Activated naive CD4-positive, alpha-beta T cell (primary cell): ENCODE measurements at places on chromosomes 16 and 17.

- DNase-seq = no peak
These were observed 12.0 kb downstream of the HS3ST6 start for GRCh38 chr16:1906055-1906845.

DNA sequence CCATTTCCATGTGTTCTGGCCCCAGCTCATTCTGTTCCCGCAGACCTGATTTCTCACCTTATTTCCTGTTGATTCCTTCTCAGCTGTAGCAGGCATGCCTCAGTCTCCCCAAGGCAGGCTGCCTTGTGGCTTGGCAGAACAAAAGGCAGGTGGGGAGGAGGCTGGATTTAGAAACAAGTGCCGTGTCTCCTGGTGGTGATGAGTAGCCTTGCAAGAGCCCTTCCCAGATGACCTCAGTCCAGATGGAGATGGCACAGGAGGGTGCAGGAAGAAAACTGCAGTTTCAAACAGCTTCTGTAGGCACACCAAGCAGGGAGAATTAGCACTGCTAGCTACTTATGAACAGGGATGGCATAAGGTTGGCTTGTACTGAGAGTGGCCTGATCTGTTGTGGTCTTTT is 64.6 kb downstream of the ARHGAP44 start:
- DNase-seq = no peak

- no peak for DNase-seq
These were observed 28.6 kb upstream of the PAFAH1B1 start for GRCh38 chr17:2564877-2565276.

GRCh38 chr17:12831839-12832238 is 42.5 kb downstream of the ARHGAP44 start:
- DNase-seq = no peak

- no peak for DNase-seq
These were observed 59.8 kb downstream of the TUBD1 start for GRCh38 chr17:59832883-59833379.

DNA sequence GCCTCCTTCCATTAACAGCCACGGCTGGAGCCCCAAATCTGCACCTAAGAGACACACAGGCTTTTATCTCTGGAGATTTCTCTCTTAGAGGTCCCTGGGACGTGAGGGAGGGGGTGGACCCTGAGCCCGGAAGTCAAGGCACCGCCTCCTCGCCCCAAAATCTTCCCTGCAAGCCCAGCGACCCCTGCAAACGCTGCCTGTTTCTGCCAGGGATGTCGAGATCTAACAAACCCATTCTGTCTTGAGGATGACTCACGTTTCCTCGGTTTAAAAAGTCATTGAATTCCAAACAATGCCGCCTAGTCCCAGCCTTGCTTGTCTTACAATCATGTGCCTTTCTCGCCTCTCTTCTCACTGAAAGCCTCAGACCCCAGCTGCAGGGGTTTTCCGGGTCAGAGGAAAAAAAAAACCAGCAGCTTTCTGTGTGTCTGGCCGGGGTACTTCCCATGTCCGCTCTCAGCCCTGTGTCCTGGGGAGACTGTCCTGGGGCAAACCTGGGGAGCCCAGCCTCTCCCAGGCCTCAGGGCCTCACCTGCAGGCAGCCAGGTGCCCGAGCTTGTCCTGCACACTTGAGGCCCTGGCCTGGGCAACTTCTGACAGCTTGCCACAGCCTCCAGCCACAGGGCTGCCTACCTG is 15.4 kb downstream of the ARL2BP start:
- peak; percentile 20 for DNase-seq

DNA sequence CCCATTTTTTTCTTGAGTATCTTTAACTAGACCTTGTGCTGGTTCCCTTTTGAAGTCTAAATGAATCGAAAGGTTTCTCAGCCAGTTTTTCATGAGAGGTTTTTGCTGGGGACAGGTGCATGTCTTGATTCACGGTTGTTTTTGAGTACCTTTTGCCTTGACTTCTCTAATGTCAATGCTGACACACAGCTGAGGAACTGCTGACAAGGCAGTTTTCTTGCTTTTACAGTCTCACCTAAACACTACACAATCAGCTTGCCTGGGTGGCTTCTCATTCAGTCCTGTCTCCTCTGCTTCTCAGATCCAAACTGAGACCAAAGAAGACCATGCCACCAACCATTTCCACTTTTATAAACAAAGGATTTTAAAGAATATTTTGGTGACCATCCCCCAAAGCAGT is 7.1 kb downstream of the OR3A3 start:
- no peak for DNase-seq

DNA sequence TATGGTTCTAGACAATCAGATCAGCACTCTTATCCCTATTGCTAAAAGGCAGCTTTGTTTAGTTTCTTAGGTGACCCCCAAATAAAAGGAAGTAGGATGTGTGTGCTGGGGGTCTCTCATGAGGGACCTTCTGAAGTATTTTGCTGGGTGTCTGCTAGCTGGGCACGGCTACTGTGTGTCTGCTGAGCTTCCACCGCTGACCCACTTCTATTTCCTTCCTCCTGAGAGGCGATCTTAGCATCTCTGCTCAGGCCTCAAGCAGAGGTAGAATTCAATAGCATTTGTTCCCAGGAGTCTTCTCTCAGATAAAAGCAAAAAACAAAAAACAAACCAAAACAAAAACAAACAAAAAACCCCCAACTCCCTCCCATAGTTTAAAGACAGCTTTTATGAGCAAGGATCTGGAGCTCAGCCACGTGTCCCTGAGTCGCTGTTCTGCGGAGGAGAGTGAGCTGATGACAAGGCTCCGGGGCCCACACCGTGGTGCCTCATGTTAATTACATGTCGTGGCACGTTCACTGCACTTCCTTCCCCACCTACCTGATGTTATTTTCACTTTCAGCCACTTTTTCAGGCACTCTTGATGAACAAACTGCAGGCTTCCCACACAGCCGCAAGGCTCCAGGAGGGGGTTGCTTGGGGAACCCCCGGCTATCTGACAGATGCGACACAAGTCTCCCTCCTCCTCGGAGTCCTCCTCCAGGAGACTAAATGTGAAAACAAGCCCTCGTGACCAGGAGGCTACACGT is 83.5 kb downstream of the MARCHF10 start:
- DNase-seq = peak; percentile 48

GRCh38 chr16:88706965-88707826 is 893 bp downstream of the CTU2 start:
- no peak for DNase-seq

DNA sequence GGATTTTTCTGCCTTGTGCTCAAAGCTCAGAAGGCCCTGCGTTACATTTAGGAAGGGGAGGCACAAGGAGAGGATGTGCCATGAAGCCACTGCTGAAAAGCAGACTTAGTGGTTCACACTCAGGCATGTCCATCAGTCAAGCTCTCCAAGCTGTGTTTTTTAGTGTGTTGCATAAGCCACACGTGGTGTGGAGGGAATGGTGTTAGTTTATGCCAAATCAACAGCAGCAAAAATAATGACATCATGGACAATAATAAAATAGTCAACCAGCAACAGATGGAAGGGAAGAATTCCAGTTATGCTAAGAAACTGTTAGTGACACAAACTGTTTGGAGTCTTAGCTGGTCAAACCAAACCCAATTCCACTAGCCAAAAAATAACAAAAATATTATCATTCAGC is 438.3 kb downstream of the NPIPA7 start:
- DNase-seq = no peak

- DNase-seq = no peak
These were observed 537 bp upstream of the GJC1 start for GRCh38 chr17:44830359-44831288.

DNA sequence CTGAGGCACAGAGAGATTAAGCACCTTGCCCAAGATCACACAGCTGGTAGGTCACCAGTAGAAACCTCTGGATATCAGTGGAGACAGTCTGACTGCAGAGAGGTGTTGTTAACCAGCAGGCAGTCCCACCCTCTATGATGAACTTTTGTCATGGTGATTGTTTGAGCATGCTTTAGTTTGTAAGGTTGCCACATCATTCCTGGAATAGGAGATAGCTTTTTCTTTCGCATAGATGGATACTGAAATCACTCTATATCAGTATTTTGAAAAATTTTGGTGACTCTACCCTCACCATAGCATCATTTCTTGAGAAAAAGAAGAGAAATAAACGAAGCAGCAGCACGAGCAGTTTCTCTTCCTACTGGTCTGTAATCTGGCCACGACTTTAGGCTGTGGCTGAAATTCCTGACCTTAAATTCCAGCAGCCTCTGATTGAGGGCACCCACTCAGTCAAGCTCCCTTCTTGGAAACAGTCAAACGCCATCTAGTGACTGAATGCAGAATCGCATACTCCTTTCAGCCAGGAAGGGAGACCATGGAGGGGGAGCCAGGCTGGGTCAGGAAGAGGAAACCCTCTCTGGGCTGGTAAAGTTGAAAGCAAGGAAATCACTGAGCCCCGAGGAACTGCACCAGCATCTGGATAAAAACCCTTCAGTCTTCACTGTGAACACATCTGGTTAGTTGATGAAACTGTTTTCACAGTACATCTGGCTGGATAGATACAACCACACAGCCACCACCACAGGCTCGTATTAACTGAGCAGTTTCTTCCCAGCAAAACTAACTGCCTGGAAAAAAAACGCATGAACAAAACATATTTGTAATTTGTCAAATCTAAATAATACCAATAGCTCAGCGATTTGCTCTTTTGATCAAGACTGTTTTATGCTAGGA is 108.5 kb upstream of the XYLT1 start:
- no peak for DNase-seq

DNA sequence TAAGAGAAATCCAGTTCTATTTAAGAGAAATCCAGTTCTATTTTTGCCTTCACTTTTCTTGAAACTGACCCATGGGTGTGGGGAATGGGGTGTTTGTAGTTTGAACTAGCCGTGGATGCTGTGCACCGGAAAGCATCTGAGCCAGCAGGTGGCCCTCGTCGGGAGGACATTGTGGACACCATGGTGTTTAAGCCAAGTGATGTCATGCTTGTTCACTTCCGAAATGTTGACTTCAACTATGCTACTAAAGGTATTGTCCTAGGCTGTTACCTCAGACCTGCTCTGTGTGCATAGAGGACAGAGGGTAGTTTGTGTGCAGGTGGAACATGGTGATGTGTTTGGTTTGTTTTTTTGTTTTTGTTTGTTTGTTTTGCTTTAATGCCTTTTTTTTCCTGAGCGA is 3.3 kb downstream of the ATXN2L start:
- no peak for DNase-seq

GRCh38 chr16:15443753-15444152 is 9.4 kb downstream of the BMERB1 start:
- DNase-seq = no peak

DNA sequence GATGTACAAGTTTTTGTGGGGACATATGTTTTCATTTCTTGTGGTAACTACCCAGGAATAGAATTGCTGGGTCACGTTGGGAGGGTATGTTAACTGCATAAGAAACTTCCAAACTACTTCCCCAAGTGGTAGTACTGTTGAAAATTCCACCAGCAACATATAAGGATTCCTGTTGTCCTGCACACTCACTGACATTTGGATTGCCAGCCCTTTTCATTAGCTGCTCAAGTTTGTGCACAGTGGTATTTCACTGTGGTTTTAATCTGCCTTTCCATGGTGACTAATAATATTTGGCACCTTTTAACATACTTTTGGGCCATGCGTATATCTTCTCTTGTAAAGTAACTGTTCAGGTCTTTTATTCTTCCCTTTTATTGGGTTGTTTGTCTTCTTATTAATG is 103.3 kb downstream of the GNAO1 start:
- no peak for DNase-seq

GRCh38 chr17:69058165-69058564 is 2.6 kb downstream of the ABCA9 start:
- no peak for DNase-seq
